ENCODE measurements at places on chromosomes 2 and 18.

GRCh38 chr18:79797518-79798345, at the start of gene KCNG2:
KCNG2 (plus strand) TSS chr18:79797938; CDS start chr18:79863668, 65,730 bp downstream.
- H3K27ac ChIP-seq, result peak within 1 kb of the TSS; percentile 69
- H3K4me3 ChIP-seq, result peak within 1 kb of the TSS; percentile 93
- DNase-seq, result peak; percentile 77
- H3K27me3 ChIP-seq, result peaks cover 12% of the 10 kb centered on the region
- peaks cover 24% of the 10 kb centered on the region for H3K4me1 ChIP-seq
- H3K36me3 ChIP-seq, result peaks cover 16% of the 10 kb centered on the region

- no peak overlapping the region for H3K27ac ChIP-seq
- H3K27me3 ChIP-seq, result no peaks in the 10 kb centered on the region
- peaks cover 5% of the 10 kb centered on the region for H3K36me3 ChIP-seq
- no peaks in the 10 kb centered on the region for H3K4me1 ChIP-seq
- no peak for DNase-seq
These were observed 46.3 kb upstream of the CCBE1 start for GRCh38 chr18:59743566-59743965.

- H3K36me3 ChIP-seq, result no peaks in the 10 kb centered on the region
- H3K27ac ChIP-seq, result no peak overlapping the region
- H3K4me3 ChIP-seq, result no peak overlapping the region
These were observed 181.0 kb downstream of the TFCP2L1 start for GRCh38 chr2:121103960-121104359.

GRCh38 chr18:46628206-46628605, 28.8 kb downstream of the LOXHD1 start:
- no peak overlapping the region for H3K4me3 ChIP-seq
- no peak for DNase-seq
- H3K27me3 ChIP-seq, result no peaks in the 10 kb centered on the region
- peaks cover 4% of the 10 kb centered on the region for H3K4me1 ChIP-seq

DNA sequence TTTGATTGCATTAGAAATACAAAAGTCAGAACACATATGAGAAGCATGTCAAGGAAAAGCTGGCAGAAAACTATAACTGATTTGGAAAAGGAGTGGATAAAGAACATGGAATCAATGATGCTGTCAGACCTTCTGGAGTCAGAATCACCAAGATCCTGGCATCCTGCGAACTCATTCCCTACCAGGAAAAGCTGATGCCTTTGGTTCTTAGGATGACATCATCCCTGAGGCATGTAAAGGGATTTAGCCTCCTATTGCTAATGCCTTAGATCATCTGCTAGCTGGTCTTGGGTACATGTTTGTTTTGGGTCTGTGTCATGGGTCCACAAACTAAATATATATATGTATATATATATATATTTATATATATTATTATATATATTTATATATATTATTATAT, 680.7 kb downstream of the EPHA4 start:
- DNase-seq, result no peak
- H3K4me1 ChIP-seq, result peaks cover 1% of the 10 kb centered on the region
- H3K27ac ChIP-seq, result no peak overlapping the region

GRCh38 chr18:23541349-23542093, 38.2 kb downstream of the RMC1 start:
- no peaks in the 10 kb centered on the region for H3K4me1 ChIP-seq
- no peak for DNase-seq
- no peak overlapping the region for H3K27ac ChIP-seq
- H3K36me3 ChIP-seq, result no peaks in the 10 kb centered on the region

- H3K27me3 ChIP-seq, result peaks cover 1% of the 10 kb centered on the region
- H3K4me3 ChIP-seq, result peak overlapping the region; percentile 88
- H3K36me3 ChIP-seq, result peaks cover 4% of the 10 kb centered on the region
- peak overlapping the region; percentile 92 for H3K27ac ChIP-seq
- H3K4me1 ChIP-seq, result peaks cover 22% of the 10 kb centered on the region
These were observed 993 bp downstream of the RBMS1 start for GRCh38 chr2:160492401-160493226.

- DNase-seq, result no peak
- peaks cover 6% of the 10 kb centered on the region for H3K4me1 ChIP-seq
- H3K4me3 ChIP-seq, result no peak overlapping the region
These were observed 5.2 kb downstream of the CTDP1 start for GRCh38 chr18:79684787-79685186.

DNA sequence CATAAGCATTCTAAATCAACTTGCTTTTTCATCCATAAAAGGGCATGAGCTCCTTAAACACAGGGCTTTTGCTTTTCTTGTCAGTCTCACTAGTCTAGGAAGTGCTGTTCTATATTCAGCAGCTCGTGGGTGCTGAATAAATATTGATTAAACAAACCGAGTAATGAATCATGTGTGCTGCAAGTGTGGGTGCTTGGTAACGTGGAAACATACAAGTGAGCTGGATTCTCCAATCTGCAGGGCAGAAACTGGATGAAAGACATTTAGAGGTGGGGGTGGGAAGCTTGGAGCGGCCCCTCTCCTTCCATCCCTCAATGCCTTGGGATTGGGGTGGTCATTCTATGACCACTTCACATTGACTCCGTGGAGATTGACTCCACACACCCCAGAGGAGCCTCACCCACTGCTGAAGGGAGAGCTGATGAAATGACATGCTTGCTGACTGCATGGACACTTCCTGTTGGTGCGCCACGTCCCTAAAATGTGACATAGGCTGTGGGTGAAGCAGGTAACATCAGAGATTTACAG, 114.6 kb downstream of the DOCK10 start:
- H3K27ac ChIP-seq, result no peak overlapping the region
- no peak for DNase-seq
- no peaks in the 10 kb centered on the region for H3K36me3 ChIP-seq
- no peaks in the 10 kb centered on the region for H3K27me3 ChIP-seq
- no peaks in the 10 kb centered on the region for H3K4me1 ChIP-seq
- no peak overlapping the region for H3K4me3 ChIP-seq

GRCh38 chr2:182170341-182170740, 184.7 kb downstream of the PPP1R1C start:
- no peak for DNase-seq
- peaks cover 4% of the 10 kb centered on the region for H3K27me3 ChIP-seq
- no peak overlapping the region for H3K4me3 ChIP-seq
- H3K27ac ChIP-seq, result no peak overlapping the region
- peaks cover 6% of the 10 kb centered on the region for H3K4me1 ChIP-seq
- H3K36me3 ChIP-seq, result no peaks in the 10 kb centered on the region

DNA sequence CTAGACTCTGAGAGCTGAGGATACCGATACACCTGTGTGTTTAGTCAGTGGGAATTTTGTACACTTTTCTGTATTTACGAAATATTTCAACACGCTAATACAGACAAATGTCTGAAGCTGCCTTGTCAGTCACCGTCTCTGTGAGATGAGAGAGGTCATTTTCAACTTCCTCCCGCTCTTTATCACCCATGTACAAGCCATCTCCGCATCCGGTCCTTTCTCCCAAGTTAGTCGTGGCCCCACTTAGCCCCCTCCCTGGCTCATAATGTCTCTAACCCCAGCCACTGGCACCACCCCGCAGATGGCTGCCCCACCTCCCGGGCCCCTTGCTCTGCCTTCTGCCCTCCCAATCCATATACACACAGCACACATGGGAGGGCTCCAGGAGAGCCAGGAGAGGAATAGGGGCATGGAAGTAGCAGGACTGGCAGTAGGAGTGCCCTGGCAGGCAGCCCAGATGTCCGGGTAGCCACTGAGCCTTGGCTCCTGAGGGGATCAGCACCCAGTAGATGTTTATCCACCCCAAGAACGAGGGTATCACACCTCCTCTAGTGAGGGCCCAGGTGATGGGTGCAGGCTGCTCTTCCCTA, 2.0 kb upstream of the RUFY4 start:
- peaks cover 4% of the 10 kb centered on the region for H3K4me1 ChIP-seq
- H3K4me3 ChIP-seq, result no peak overlapping the region
- DNase-seq, result no peak
- H3K27ac ChIP-seq, result no peak overlapping the region

DNA sequence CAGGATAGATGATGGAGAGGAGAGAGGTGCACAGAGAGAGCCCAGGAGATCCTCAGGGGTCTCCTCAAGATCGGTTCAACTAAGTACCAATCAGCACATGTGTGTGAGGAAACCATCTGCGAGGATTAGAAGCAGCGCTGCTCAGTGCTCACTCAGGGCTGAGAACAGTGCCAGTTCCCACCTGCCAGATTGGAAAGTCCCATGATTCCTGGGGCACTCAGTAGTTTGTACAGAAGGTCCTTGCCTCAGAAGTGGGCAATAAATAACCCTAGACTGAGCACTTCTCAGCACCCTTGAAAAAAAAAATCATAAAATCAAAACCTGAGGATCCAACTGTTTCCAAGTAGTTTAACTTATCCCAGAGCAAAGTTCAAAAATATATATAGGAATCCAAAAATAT, 53.8 kb downstream of the SEMA4F start:
- H3K36me3 ChIP-seq, result peaks cover 5% of the 10 kb centered on the region
- peaks cover 3% of the 10 kb centered on the region for H3K27me3 ChIP-seq
- H3K4me3 ChIP-seq, result no peak overlapping the region

- no peak overlapping the region for H3K27ac ChIP-seq
- no peak for DNase-seq
- peaks cover 7% of the 10 kb centered on the region for H3K27me3 ChIP-seq
- H3K4me1 ChIP-seq, result peaks cover 42% of the 10 kb centered on the region
- H3K4me3 ChIP-seq, result no peak overlapping the region
These were observed 29.5 kb downstream of the RNF144A start for GRCh38 chr2:6946722-6947121.

DNA sequence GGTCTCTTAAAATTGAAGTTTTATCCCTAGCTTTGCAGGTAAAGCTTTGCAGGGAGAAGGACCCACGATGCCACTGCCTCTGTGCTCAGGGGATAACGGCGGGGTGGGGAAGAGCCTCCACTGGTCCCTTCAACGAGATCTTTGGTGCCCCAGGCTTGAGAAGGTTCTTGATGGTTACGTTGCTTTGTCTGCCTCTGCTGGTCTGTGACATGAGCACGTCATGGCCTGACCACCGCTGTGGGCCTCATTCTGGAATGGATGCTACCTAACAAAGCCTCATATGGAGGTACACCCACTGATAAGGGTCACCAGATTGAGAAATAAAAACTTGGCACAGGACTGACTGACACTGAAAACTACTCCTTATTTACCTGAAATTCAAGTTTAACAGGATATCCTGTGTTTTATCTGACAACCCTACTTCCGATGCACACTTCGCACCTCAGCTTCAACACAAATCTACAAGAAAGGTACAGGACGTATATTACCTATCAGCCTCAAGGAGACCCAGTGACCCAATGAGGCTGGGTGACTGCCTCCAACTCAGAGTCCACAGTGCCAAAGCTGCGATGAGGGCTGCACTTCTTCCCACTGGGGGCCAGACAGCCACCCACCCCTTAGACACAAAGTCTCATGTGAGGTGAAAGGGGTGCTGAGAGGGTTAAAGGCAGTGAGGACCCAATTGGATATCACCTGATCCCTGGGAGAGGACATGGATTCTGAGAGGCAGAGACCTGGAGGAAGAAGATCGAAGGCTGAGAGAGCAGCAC, 64.9 kb downstream of the EIPR1 start:
- peak overlapping the region; percentile 91 for H3K27ac ChIP-seq
- H3K4me1 ChIP-seq, result peaks cover 47% of the 10 kb centered on the region
- H3K36me3 ChIP-seq, result peaks cover 5% of the 10 kb centered on the region

- DNase-seq, result no peak
- no peaks in the 10 kb centered on the region for H3K36me3 ChIP-seq
- peaks cover 10% of the 10 kb centered on the region for H3K27me3 ChIP-seq
- H3K4me1 ChIP-seq, result peaks cover 60% of the 10 kb centered on the region
These were observed 106.2 kb downstream of the HDAC4 start for GRCh38 chr2:239294571-239295054.

GRCh38 chr2:149320362-149320761, 10.0 kb upstream of the LYPD6 start:
- H3K4me1 ChIP-seq, result no peaks in the 10 kb centered on the region
- DNase-seq, result no peak
- H3K27me3 ChIP-seq, result no peaks in the 10 kb centered on the region
- H3K36me3 ChIP-seq, result peaks cover 8% of the 10 kb centered on the region
- H3K27ac ChIP-seq, result no peak overlapping the region

- DNase-seq, result peak; percentile 24
- H3K4me1 ChIP-seq, result peaks cover 28% of the 10 kb centered on the region
- peaks cover 9% of the 10 kb centered on the region for H3K27me3 ChIP-seq
- H3K36me3 ChIP-seq, result no peaks in the 10 kb centered on the region
- peak overlapping the region; percentile 97 for H3K27ac ChIP-seq
These were observed 682 bp upstream of the LNPK start for GRCh38 chr2:176002688-176003210.

- no peak for DNase-seq
- H3K27ac ChIP-seq, result no peak overlapping the region
- H3K36me3 ChIP-seq, result no peaks in the 10 kb centered on the region
These were observed 277.4 kb downstream of the TDRD15 start for GRCh38 chr2:21401022-21401698.
